Activated CD4-positive, CD25-positive, alpha-beta regulatory T cell treated with anti-CD3 and anti-CD28 coated beads, Interleukin-2, amount 50 U/mL, for 16 hours (primary cell): ENCODE measurements at places on chromosomes 16 and 17.

GRCh38 chr16:55641430-55642056, 14.2 kb upstream of the SLC6A2 start:
- DNase-seq, result no peak

DNA sequence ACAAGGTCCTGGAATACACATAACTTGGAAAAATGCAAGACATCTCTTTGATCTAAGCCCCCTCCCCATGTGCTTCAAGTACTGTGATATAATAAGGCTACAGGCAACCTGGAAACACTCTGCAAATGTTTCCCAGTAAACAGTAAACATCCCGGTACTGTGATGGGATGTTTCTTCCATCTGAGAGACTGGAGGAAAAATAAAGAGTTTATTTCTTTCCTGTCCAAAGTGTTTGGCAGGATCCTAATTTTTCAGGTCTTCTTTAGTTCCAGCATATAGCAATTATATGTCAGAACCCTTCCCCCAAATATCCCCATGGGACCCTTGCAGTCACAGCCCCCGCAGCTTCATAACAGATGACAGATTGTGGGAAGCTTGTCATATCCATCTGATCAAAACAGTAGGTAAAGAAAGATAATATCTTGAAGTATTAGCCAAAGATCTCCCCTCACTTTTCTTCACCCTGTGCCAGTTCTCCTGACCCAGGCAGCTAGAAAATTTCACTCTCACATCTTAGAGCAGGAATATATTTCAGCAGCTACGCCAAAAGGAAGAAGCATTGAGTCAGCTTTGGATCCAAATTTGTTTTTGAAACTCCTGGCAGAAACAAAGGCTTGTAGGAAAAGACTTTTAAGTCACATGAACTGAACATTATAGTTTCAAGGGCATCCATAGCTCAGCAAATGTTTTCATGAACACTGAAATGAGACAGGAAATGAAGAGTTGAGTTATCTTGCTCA, 141.3 kb downstream of the HS3ST3A1 start:
- no peak for DNase-seq

- DNase-seq, result no peak
Observed at GRCh38 chr17:76865174-76865573, 3.0 kb upstream of the MGAT5B start.

DNA sequence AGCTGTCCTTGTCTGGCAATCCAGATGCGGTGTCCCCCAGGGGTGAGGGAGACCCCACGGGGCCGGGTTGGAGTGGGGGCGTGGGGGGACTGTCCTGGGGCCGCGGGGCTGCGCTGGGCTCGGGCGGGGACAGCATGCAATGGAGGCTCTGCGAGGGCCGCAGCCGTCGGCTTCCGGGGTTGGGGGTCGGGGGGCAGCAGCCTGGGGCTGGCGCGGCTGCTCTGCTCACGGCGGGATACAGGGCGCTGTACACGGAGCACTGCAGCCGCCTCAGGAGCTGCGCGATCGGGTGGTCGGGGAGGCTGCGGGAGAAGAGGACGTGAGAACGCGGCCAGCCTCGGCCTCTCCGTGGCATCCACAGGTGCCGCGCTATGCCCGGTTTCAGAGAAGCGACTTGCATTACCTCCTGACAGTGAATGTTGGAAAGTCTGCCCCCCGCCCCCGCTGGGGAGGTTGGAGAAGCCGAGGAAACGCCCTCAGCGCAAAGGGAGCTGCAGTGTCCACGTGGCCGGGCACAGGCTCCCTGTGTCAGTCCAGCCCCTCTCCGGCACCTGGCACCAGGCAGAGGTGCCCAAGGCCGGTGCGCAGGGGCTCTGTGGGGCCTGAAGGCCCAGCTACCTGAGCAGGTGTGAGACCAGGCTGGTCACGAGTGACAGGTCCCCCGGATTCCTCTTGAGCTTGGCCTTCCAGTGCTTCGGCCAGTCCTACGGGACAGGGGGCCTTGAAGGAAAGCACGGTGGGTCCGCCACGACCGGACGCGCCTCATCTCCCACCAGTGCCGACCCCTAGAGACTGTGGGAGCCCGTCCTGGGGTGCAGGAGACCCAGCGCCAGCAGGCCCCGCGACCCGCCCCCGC, 9.4 kb upstream of the SPATA2L start:
- no peak for DNase-seq

GRCh38 chr16:56261656-56262055, 70.4 kb downstream of the GNAO1 start:
- DNase-seq, result no peak

- DNase-seq, result no peak
Observed at GRCh38 chr17:31329221-31329620, 7.8 kb upstream of the EVI2A start.

DNA sequence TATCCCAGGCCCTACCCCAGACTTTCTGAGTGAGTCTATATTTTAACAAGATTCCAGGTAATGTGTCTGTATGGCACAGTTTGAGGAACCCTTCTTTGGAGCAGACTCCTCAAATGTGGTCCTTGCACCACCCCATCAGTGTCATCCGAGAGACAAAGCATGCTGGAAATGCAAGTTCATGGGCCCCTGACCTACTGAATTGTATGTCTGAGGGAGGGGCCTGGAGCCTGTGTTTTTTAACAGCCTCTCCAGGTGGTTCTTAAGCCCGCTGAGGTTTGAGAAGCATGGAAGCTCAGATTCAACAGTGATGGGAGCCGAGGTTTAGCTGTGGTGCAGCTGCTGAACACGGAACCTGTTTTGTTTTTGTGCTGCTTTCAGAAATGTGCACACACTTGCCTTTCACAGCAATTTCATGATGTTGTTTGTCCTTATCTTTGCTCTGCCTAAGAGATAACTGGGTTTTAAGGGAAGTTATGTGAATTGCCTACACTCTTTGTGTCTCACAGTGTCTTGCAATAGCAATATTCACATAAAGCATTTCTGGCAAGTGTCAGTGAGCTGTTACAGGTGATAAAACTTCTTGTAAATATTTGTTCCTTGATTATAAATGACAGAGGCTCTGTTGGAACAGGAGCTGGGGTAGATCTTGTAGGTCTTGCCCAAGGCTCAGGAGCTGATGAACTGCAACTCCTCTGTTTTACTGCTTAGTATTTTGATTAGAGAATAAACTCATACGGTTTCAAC, 32.0 kb upstream of the IL34 start:
- no peak for DNase-seq

DNA sequence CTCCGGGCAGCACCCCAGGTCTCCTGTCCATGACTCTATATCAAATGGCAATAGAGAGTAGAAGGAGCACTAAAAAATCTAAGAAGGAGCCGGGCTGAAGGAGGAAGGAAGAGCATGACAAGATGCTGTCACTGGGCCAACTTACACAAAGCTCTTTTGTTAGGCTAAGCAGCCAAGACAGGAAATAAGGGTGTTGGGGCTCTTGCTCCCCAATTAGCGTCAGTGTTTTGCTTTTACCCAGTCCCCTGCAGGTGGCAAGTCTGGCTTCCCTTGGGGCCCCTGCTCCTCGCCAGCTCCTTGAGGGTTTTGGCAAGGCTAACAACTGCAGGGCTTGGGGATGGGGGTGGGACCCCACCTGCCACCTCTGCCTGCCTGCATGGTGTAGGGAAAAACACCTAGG, 120.5 kb downstream of the CCT6B start:
- DNase-seq, result no peak

DNA sequence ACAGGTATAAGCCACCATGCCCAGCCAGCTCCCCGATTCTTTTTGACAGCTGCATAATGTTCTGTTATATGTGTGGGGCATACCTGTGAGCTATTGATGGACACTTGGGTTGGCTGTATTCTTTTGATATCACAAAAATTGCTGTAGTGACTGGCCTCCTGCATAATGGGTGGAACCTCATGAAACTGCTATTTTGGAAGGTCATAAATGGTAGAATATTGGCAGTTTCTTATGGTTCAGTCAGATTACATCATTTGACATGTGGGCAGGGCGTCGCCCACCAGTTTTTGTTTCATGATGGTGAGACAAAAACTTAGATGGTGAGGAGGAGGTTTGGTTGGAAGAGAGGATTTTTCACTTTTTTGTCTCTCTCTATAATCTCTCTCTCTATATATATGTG, 26.7 kb upstream of the POLR3E start:
- DNase-seq, result no peak

GRCh38 chr17:18319604-18320256, 4.6 kb downstream of the SMCR8 start:
- DNase-seq, result no peak

DNA sequence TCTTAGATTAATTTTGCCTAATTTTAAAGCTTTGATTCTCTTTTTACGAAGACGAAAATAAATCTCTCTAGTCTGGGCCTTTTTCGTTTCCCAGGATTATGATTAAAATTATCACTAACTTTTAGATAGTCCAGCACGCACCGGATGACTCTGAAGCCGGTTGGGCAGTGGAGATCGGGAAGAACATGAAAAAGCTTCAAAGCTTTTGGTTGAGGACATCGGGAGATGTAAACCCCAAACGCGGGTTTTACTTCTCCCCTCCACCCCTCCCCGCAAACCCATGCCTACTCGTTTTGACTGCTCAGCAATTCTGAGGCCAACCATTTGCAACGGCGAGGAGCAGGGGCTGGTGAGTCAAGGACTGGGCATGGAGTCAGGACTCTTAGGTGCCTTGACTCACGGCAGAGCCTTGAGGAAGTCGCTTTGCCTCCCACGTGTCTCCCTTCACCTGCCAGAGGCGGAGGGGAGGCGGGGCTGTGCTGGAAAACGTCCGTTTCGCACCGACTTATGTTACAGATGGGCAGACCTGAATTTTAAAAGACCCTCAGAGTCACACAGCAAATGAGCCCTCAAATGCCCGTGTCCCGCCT, 989 bp upstream of the DUSP14 start:
- DNase-seq, result peak; percentile 17

- no peak for DNase-seq
Observed at GRCh38 chr16:70476272-70477020, 22.1 kb downstream of the FCSK start.

- no peak for DNase-seq
Observed at GRCh38 chr17:4049546-4049945, 85.3 kb upstream of the ATP2A3 start.

GRCh38 chr17:80441133-80441578, 26.2 kb downstream of the ENDOV start:
- DNase-seq, result no peak

GRCh38 chr17:8888704-8889302, 21.3 kb upstream of the PIK3R6 start:
- no peak for DNase-seq

DNA sequence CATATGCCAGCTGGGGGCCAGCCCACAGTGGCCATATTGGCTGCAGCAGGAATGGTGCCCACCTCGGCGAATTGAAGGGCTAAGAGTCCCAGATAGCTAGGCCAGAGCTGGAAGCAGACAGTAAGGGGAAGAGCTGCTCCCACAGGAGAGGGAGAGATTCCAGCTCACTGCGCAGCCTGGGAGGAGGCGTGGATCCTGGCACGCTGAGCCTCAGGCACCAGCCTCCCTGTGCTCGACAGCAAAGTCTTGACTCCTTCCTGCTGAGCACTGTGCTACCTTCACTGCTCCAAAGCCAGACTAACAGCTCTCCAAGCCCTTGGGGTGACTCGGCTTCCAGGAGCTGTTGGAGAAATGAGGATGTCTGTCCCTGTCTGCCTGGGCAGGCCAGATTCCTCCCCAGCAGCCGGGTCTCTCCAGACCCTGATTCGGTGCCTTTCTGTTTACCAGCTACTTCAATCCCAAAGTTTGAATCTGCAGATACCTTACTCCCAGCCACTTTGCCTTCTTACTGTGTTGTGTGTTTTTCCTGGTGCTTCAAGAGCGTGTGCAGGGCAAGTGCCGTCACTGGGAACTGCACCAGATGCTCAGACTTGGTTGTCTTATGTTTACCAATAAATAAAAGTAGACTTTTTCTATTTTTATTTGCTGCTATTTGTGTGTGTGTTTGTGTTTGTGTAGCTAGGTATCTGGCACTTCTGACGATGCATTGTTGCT, 9.1 kb downstream of the CBX2 start:
- no peak for DNase-seq

- no peak for DNase-seq
Observed at GRCh38 chr16:24013864-24014645, 178.3 kb downstream of the PRKCB start.

DNA sequence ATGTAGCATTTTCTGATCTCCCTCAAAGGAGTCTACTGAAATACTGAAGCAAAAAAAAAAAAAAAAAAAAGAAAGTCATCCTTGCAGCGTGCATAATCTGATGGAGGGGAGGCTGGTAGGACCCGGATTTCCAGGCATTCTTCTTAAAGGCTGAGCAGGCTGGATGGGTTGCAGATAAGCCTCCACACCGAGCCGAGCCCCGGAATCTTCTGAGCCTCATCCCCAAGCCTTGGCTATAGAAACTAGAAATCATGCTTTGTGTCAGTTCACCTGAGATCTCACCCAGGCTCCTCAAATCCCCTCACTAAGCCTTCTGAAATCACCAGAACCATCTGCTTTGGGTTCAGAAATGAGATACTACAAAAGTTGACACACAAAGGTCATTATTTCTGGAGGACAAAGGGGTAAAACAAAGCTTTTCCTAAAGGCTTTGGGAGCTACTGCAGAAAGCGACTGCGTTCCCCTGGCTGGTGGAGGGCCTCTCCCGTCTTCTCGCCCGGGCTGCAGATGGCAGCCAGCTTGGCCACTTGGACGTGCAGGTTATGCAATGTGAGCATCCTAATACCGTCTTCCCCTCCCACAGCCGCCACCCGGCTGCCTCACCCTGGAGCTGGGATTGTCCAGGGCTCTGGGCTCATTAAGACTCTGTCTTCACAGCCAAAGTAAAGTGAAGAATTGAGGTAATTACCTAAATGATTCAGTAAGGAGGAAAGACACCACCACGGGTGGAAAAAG, 4.7 kb upstream of the CACNG4 start:
- no peak for DNase-seq

DNA sequence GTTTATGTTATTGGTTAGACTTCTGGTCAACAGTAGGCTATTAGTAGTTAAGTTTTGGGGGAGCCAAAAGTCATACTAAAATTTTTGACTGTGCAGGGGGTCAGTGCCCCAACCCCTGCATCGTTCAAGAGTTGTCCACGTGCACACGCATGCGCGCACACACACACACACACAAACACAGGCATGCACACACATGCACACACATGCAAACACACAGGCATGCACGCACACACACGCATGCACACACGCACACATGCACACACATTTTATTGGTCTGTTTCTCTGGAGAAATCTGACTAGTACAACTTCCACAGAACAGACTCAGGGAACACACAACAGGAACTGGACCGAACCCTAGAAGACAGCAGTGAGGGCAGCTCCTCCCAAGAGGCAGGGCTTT, 24.4 kb upstream of the USP10 start:
- no peak for DNase-seq

DNA sequence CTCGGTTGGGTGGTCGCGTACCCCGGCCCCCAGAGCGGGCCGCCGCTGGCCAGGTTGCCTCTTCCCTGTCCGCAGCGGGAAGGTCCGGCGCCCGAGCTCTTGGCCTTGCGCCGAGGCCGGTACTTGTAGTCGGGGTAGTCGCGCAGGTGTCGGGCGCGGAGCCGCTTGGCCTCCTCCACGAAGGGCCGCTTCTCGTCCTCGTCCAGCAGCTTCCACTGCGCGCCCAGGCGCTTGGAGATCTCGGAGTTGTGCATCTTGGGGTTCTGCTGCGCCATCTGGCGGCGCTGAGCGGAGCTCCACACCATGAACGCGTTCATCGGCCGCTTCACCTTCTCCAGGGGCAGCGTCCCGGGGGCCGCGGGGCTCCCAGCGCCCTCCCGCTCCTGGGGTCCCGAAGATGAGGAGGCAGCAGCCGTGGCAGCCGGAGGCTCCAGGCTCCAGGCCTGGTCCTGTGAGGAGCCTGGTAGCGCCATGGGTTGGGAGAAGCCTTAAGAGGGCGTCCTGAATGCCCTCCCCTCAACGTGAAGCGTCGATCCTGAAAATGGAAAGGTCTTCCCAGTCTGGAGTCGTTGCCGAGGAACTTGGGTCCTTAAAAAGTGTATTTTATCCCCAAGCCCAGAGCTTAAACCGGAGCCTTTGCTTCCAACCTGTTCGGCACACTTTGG, 558 bp downstream of the SOX15 start:
- DNase-seq, result no peak
